Activated naive CD8-positive, alpha-beta T cell treated with anti-CD3 and anti-CD28 coated beads, Interleukin-2, amount 50 U/mL, for 16 hours (primary cell): ENCODE measurements at places on chromosomes 16 and 17.

DNA sequence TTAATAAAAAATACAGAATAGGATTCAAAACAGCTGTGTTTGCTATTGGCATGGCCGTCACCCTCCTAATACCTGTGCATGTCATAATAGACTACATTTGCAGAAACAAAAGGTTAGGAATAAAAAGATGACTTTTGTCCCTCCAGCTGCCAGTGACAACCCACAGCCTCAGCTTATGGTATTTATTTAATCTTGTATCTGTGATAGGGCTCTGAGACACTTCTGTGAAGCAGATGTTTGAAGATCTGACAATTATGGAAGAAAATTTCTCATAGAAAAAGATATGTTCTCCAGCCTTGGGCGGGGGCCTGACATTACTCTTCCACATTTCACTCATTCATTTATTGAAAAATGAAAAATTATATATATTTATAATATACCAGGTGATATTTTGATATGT lies 62.2 kb downstream of the PITPNC1 start:
- DNase-seq: no peak

- no peak for DNase-seq
Observed at GRCh38 chr17:81210868-81211267, 11.9 kb downstream of the CEP131 start.

DNA sequence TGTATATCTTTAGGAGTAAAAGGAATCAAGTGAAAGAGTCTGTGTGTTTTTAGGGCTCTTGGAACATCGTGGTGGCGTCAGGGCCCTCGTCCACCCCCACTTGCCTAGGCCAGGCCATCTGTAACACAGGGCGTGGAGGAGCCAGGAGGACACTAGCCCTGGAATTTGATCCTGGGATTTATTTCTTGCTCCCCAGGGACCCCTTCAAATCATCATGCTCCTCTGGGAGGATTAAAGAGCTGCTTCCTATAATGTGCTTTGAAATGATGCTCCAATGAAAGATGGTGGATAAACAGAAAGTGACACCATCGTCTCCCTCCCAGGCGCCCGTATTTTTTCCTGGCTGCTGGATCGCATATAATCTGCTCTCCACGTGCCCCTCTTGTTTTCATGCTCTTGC lies 113.3 kb downstream of the AATF start:
- DNase-seq: no peak

GRCh38 chr16:19991614-19992013 lies 82.1 kb downstream of the GPR139 start:
- no peak for DNase-seq

GRCh38 chr16:4086153-4086552 lies 30.1 kb downstream of the ADCY9 start:
- DNase-seq: no peak

GRCh38 chr16:88045820-88046303 lies 94.6 kb downstream of the BANP start:
- DNase-seq: no peak

GRCh38 chr16:1458336-1458976 lies 14.1 kb upstream of the CCDC154 start:
- DNase-seq: no peak

DNA sequence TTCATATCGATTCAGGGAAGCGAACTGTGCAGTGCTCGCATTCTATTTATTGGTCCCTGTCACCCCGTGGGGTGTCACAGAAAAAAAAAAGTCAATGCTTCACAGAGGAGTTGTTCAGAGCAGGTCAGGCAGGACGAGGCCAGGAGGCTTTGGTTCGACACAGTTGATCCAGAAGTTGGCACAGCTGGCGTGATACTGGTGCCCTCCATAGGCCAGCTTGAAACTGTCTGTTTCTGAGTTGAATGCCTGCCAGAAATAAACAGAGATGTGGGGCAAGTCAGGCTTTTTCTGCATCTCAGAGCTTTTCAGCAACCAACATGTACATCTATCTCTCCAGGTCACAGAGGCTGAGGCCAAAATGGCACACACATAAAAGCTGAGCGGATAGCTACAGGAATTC lies 29.1 kb downstream of the DUSP14 start:
- no peak for DNase-seq

GRCh38 chr16:11187522-11188023 lies 68.4 kb downstream of the SOCS1 start:
- DNase-seq: no peak

GRCh38 chr16:70612931-70613330 lies 33.4 kb upstream of the IL34 start:
- no peak for DNase-seq

DNA sequence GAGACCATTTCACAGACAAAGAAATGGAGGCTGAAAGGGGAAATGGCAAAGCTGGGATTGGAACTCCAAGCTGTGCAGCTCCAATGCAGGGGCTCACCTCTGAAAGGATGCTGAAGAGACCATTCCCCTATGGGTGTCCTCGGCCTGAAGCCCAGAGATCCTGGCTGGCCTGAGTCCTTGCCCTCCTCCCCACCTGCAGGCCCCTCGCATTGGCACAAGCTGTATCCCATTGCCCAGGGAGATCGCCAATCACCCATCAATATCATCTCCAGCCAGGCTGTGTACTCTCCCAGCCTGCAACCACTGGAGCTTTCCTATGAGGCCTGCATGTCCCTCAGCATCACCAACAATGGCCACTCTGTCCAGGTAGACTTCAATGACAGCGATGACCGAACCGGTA lies 2.6 kb downstream of the CA7 start:
- no peak for DNase-seq

DNA sequence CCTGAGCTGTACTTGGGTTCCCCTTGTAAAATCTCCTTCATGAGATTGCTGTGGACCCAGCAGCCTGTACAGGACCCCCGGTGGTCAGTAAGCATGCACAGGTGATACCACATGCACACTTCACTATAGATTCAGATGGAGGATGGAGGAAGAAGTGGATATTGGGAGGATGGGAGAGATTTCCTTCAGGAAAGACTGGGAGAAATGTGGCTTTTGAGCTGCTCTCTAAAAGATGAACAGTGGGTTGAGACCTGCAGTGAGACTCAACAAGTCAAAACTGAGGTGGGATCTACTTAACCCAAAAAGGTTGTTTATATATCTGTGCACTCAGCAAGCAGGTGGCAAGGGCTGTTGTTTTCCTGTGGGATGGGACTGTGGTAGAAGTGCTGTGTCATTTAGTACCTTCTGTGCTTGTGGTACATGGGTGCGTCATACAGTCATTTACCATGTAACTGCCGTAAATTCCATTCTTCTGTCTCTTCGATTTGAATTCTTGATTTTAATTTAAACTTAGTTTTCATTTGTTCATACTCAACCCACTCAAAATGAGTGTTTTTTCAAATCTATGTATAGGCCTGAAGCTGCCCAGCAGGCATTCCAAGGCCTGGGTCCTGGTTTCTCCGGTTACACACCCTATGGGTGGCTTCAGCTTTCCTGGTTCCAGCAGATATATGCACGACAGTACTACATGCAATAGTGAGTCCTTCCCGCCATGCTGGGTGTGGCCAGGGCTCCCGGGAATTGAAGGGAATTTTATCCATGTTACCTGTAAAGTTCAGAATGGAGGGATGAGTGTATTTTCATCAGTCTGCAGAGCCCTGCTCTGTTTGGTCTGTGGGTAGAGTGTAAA lies 6.9 kb downstream of the HERPUD1 start:
- DNase-seq: no peak

- no peak for DNase-seq
Observed at GRCh38 chr16:30958175-30959079, 873 bp downstream of the SETD1A start.

DNA sequence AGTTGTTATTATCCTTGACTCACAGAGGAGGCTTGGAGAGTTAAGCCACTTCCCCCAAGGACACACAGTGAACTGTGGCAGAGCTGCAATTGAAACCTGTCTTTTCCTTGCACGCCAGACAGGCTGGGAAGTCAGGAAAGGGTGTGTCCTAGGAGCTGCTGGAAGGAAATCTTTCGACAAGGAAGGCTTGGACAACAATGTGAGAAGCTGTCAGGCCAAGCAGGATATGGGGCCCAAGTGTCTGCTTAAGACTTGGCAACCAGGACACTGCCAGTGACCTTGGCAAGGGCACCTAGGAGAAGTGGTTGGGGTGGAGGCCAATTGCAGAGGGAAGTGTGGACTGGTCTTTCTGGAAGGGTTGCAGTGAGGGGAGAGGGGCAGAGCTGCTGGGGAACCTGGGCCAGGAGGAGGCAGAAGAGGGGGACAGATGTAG lies 2.1 kb upstream of the CAMKK1 start:
- DNase-seq: no peak

- no peak for DNase-seq
Observed at GRCh38 chr16:50360033-50360778, 8.6 kb downstream of the BRD7 start.

DNA sequence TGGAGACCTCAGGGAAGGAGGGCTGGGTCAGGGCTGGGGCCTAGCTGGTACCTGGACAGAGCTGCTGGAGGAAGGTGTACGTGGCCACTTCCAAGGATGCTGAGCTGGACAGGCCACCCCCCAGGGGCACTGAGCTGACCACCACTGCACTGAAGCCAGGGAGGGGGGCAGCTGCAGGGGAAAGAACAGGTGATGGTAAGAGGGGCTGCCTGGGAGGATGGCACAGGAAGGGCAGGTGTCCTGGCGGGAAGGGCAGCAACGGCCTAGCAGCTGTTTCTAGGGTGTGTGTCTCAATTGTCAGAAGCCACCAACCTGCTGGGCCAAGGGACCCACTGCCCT lies 1.8 kb downstream of the GALK1 start:
- DNase-seq: no peak

- no peak for DNase-seq
Observed at GRCh38 chr17:73226556-73227172, 33.8 kb downstream of the COG1 start.

- DNase-seq: no peak
Observed at GRCh38 chr17:61587807-61588660, 3.0 kb downstream of the NACA2 start.

DNA sequence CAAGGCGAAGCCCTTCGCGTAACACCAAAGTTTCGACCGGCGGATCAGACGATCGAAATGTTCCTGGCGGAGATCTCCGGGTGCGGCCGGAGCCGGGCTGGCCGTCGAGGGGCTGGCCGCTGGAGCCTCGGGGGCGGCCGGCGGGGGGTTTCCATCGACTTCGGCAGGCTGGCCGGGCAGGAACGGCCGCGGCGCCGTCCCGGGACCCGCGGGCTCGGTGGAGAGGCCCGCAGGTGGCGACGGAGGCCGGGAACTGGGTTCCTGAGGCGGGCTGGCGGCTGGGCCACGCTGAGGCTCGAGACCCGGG lies 1.1 kb downstream of the EPOP start:
- no peak for DNase-seq

DNA sequence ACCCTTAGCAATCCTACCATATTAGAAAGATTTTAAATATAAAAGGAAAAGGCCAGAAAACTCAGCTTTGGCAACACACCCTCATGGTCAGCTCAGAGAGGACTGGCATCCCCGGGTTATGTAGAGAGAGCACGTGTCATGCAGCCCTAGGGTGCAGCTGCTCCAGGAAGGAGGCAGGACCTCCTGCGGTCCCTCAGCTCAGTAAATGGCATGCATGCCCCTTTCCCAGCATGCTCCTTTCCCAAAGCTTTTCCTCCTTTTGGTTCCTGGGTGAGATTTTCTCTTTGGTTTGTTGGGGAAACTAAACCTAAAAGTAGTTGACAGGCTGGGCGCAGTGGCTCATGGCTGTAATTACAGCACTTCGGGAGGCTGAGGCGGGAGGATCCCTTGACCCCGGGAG lies 3.9 kb downstream of the GAN start:
- DNase-seq: no peak

DNA sequence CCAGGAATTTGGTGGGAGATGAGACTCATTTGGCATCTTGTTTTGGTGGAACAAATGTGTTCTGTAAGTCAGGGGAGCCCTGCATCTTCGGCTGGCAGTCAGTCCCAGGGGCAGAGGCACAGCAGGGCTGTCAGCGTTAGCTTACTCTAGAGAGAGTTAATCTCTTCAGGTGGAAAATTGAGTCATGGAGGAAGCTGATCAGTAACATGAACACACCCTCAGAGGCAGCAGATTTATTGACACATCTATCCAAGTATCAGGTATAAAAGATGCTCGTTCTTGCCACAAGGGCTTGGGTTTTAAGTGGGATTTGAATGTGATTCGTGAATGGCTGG lies 55.2 kb downstream of the EPN2 start:
- no peak for DNase-seq

- no peak for DNase-seq
Observed at GRCh38 chr16:49660626-49661025, 195.3 kb downstream of the ZNF423 start.

DNA sequence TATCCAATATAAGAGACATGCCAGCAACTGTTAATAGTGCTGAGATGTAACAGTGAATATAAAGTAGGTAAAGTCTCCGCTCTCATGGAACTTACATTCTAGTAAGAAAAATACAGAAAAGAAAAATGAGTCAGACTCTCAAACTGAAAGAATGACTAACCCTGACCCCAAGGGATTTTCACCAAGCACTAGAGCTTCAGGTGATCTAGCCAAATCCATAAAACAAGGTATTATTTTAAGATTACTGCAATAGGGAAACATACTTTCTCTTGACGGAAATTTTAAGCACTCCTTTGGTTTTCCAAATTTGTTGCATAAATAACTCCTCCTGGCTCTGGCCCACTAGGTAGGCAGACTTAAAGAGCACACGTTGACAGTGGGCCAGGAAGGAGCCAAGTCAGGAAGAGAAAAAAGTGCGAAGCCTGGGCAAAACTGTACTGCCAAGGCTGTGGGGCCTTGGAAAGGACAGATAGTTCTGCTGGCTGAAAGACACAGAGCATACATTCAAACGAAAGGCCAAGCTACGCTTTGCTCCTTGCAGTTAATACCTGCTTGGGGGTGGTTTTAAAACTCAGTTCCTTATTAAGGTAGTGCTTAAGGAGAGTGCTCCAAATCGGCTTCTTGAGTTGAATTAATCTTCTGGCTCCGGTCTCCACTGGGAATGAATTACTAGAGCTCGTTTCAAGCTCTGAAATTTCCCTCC lies 1.4 kb downstream of the GOT2 start:
- DNase-seq: no peak

- DNase-seq: no peak
Observed at GRCh38 chr17:79799174-79799537, 2.3 kb upstream of the CBX8 start.

GRCh38 chr16:1542166-1542500 lies 8.7 kb downstream of the TMEM204 start:
- no peak for DNase-seq

DNA sequence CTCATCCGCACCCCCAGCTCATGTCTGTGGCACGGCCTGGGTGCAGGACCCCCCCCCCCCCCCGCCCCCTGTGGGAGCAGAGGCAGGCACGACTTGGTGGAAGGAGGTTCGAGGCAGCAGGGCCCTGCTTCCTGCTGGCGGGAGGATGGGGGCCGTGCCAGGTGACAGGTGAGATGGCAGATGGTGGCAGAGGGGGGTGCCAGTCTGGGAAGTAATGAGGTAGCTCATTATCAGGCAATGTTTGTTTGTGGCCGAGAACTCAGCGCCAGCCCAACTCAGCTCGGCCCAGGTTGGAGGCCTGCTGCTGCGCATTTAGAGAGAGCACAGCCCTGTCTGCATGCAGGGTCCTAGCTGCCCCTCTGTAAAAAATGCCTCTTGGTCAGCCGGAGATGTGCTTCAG lies 40.1 kb upstream of the JPH3 start:
- DNase-seq: no peak

GRCh38 chr17:57350266-57350665 lies 93.9 kb downstream of the MSI2 start:
- no peak for DNase-seq
